Activated naive CD4-positive, alpha-beta T cell treated with Interleukin-2 at 50 U/mL for 16 hours (primary cell): ENCODE measurements at places on chromosomes 7 and 10.

- no peak for DNase-seq
Observed at GRCh38 chr7:11750191-11750590, 81.8 kb downstream of the THSD7A start.

DNA sequence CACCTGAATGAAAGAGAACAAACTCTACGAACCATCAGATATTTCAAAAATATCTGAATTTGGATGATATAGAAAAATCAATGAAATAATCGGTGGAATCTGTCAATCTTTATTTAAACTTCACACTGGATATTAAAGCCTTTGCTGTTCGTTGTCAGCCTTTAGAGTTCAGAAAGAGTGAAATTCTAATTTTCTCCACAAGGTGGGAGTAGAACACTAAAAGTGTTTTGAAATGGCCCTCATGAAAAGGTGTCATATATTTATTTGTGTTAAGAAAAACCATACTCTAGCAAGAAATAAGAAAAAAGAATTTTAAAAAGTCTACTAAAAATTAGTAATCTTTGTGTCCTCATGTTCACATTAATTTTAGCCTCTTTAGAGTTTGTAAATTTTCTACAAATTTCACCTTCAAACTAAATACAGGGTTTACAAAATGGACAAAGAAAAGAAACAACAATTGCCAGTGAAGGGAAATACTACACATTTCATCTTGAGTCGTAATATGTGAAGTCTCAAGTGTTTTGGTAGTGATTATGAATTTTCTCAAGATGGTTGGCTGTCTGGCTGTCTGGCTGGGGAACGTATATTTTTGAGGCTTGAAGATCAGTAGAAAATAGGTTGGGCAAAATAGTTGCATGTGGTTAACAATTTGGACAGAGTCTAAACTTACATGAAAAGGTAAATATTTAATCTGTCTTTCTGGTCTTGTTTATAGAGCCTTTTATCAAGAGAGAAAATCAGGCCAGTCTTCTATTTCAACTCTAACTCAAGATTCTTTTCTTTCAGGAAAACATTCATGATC lies 43.7 kb downstream of the DNAJB9 start:
- no peak for DNase-seq

- no peak for DNase-seq
Observed at GRCh38 chr10:94571528-94571927, 25.9 kb downstream of the HELLS start.

DNA sequence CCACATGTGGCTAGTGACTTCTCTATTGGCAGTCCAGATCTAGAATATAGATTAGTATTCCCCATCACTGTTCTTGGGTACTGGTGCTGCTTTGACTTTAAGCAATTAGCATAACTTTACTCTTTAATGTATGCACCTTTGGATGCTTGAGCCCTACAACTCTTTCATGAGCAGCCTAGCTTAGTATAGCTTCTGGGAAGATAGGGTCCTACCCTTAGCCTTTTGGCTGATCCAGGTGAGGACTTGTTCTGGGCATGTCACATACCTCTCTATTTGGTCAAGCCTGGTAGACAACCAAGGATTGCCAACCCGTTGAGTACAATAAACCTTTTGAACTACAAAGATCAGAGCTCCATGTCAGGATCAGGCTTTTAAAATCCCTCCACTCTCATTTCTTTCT lies 17.7 kb downstream of the PCGF5 start:
- DNase-seq, result no peak

- DNase-seq, result no peak
Observed at GRCh38 chr7:20697351-20697750, 81.9 kb downstream of the ABCB5 start.

DNA sequence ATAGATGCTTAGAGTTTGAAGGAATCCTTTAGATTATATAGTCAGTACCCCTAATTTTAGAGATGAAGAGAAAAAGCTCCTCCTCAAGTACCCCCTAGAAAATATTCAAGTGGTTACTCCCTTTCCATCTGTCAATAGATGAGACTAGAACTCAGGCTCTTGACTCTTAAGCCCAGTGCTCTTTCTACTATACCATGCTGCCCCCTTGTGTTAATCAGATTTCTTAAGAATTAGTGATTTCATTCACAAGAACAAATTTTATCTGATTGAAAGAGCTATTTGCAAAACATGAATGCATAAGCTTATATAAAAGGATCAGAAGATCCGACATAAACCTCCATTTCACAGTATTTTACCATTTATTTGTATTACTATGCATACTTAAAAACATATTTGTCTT lies 179.3 kb downstream of the TFEC start:
- no peak for DNase-seq

- no peak for DNase-seq
Observed at GRCh38 chr10:80567292-80567691, 29.6 kb downstream of the SH2D4B start.

DNA sequence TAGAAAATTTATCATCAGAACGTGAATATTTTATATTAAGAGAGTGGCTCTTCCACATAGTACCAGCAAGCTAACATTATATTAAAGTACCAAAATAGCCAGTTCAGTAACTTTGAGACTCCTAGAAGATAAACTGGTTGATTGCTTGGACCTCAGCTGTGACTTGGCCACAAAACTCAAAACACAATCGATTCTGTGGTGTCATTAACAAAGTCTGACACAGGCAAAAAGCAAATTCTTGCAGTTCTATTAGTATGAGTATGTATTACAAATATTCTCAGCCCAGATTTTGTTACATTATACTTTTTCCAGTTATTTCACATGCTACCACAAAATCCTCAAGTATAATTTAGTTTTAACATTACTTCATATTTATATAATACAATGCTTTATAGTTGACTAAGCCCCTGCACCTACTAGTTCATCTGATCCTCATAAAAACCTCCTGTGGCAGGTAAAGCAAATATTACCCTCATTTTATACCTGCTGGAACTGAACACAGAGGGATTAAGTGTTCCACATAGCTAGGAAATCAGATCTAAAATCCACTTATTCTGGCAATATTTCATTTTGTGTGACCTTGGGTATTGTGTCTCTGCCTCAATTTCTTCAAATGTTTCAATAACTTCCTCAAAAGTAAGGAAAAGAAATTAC lies 279.9 kb upstream of the MKLN1 start:
- no peak for DNase-seq

DNA sequence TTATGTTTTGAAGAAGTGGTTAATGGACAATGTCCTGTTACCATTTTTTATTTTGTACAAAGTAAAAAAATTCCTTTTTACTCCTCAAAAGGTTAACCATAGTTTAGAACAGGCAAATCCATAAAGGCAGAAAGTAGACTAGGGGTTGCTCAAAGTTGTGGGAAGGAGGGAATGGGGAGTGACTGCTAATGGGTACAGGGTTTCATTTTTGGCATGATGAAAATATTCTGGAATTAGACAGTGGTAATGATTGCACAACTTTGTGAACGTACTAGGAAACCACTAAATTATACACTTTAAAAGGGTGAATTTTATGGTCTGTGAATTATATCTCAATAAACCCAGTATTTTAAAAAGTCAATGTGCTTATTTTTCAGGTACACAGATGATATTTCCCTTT lies 35.4 kb upstream of the CDK14 start:
- DNase-seq, result no peak

- no peak for DNase-seq
Observed at GRCh38 chr10:62843600-62843999, 27.4 kb upstream of the EGR2 start.

GRCh38 chr7:156140447-156140846 lies 328.2 kb upstream of the SHH start:
- no peak for DNase-seq

- DNase-seq, result no peak
Observed at GRCh38 chr7:81584667-81585066, 185.2 kb downstream of the HGF start.

DNA sequence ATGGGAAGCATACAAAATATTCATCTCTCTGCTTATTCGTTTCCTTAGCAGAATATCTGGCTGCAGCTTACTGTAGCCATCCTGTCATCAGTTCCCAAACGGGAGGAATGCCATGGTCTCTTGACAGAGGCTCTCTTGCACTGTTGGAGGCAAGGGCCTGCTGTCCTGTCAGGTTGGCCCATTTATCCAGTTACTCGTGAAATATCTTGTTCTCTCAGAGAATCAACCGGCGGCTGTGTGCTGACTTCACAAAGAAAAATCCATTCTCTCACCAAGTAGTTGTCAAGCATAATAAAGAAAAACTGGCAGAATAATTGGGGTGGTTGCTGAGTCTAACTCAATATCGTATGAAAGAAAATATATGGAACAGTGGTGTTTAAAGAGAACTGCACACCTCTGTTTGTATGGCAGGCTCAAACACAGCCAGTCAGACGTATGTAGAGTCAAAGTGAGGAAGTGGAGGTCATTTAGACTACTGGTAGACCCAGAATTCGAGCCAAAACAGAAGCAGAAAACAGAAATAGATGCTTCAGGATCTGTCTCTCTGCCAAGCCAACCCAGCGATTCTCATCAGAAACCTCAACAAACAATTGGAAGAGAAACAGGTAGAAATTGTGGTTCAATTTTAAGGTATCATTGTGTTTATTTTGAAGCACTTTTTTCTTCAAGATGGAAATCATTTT lies 349.2 kb upstream of the PRKCQ start:
- DNase-seq, result no peak

GRCh38 chr7:13991791-13992595 lies 2.5 kb upstream of the ETV1 start:
- no peak for DNase-seq

DNA sequence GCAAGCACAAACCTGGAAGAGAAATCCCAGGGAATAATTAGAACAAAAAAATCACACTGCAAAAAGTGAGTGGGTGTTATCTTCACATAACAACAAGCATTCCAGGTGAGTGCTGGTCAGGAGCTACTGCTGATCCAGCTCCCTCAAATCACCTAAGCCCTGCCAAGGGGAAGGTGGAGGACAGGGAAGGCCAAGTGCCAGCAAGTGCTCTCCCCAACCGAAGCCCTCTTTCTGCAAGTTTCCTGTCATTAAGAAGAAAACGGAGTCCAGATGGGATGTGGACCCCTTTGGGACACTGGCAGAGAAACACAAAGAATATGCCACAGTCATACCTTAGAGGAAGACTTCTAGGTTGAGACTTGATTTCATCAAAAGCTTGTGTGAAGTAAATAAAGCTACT lies 933.0 kb upstream of the ZNF722 start:
- DNase-seq, result no peak

- no peak for DNase-seq
Observed at GRCh38 chr7:57651006-57651405, 201.0 kb downstream of the ZNF716 start.

DNA sequence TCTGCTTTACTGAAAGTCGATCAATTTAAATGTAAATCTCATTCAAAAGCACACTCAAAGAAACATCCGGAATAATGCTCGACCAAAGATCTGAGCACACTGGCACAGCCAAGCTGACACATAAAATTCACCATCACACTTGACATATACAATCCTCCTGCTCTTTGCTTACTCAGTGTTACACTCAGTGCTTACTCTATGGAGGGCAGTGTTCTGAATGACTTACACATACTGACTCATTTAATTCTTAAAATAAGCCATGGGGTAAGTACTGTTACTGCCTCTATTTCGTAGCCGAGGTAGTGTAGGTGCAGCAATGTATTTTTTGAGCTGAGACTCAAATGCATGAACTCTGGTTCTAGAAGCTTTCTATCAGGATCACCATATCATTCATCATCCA lies 421.5 kb upstream of the LRRN3 start:
- DNase-seq, result no peak

- DNase-seq, result no peak
Observed at GRCh38 chr10:76336213-76336963, 905.0 kb downstream of the LRMDA start.

DNA sequence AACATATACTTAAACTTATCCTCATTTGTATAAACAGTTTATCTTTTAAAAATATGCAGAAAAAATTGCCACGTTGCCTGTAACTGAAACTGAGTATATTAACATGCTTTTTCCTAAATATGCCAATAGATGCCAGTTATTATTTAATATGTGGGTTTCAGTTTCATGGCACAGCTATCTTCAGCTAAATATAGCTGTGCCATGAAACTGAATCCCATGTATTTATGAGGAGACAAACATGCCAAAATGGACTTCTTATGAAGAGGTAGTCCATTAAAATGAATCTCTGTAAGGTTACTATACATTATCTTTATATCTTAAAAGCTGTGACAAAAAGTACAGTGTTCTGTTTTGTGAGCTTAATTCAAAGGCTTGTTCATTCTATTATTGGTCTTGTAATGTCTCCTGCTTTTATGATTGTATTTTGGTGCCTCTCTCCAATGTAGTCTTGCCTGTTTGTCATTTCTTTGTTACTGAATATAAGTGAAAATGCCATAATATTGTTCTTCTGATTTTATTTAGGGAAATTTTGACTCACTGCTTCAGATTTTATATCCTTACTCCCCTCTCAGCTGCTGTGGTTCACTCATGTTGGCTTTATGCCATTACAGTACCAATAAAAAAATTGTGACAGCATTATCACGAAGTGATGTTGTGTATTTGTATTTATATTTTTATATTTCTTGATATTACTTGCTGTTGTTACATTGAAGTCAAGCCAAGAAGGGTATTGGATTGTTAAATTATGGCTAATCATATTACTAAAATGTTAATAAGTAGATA lies 34.3 kb upstream of the CACNA2D1 start:
- DNase-seq, result no peak

DNA sequence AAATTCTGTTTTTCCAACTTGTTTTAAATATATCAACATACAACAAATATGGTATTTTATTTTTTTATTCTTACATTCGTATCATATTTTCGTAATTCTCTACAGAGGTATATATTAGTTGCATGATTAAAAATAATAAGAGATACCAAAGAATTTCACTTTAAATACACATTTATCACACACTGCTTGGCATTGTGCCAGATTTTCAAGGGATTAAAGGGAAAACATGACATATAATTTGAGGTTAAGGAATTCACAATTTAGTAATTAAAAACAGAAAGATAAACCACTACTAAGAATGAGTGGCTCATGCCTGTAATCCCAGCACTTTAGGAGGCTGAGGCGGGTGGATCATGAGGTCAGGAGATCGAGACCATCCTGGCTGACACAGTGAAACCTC lies 484.7 kb upstream of the SORCS1 start:
- DNase-seq, result no peak

DNA sequence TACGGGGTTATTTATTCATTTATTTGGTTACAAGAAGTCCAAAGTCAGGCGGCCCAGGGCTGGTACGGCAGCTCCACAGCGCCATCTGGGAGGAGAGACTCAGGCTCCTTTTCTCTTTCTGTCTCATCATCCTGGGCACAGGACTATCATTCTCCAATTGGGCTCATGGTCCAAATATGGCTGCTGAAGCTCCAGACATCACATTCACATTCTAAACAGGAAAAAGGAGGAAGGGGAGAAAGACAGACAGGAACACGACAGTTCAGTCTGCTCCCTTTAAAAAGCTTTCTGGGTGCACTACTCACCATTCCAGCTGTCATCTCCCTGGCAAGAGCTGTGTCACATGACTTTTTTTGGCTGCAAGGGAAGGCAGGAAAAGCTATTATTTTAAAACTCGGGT lies 74.4 kb upstream of the PDZD8 start:
- DNase-seq, result no peak

GRCh38 chr7:11609096-11609670 lies 222.8 kb downstream of the THSD7A start:
- no peak for DNase-seq

- DNase-seq, result no peak
Observed at GRCh38 chr7:24434972-24435371, 138.3 kb upstream of the PALS2 start.
